Activated CD4-positive, CD25-positive, alpha-beta regulatory T cell (primary cell): ENCODE measurements at places on chromosomes 2 and 18.

DNA sequence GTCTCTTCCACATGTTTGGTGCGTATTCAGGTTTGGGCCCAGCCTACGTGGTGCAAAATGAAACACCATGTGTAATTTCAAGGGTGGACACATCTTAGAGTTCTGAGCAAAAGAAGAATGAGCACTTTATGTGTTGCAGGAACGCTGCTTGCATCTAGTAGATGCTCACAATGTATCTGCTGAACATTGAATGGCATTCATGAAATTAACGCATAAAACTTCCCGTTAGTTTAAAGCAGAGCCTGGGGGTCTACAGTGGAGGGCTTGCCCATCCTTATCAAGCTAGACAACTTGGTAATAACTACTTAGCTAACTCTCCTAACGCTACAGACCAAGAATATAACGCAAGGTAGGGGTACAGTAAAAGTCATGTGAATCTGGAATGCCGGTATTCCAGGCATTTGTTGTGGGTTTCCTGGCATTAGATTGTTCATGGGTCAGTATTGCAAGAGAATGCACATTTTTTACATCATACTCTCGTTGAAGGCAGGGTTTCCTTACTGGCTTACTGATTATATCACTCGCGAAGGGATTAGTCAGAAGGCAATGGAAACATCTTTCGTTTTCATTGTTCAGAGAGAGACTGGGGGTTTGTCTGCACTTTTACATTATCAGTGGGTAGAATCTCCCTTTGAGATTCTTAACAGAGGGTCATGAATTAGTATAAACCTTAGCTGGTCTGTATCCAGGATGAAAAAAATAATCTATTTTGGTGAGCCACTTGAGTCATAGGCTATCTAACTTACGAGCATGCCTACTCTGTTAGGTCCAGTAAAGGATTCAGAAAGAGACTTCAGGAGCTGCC, 229.5 kb upstream of the EPAS1 start:
- no peak for DNase-seq

GRCh38 chr2:176637486-176638166, 368.4 kb downstream of the MTX2 start:
- DNase-seq: no peak

DNA sequence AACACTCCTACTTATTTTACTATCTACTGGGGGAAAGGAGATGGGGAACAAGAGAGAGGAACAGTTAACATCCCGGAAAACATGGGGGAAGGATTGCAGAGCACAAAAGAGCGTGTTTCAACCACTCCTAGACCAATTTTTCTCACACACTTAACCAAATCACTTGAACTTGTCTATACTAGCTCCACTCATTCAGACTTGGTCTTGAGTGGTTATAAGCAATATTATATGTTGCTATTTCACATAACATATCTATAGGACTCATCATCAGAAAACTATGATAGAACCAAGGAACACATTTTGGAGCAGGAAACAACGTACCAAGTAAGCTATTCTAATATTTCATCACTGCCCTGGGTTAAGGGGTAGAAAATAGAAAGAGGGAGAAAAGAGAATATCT, 31.5 kb downstream of the SLC25A12 start:
- no peak for DNase-seq

- DNase-seq: no peak
Measured at GRCh38 chr18:21451851-21452250, 148.7 kb downstream of the ESCO1 start.

DNA sequence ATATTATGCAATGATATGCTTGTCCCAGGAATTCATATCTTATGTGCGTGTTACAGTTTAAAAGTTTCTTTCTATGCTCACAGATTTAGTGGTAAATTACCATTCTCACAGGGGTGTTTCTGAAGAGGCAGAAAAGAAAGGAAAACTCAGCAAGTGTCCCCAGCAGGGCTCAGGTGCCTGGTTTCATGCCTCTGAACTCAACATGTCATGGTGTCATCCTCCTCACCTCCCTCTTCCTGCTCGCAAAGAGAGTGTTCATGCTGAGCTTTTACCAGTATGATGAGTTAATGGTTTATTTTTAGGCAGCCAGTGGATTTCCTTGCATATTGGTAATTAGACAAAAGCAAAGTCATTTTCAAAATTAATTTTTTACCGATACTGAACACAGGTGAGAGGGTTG, 492.9 kb upstream of the ZEB2 start:
- no peak for DNase-seq

DNA sequence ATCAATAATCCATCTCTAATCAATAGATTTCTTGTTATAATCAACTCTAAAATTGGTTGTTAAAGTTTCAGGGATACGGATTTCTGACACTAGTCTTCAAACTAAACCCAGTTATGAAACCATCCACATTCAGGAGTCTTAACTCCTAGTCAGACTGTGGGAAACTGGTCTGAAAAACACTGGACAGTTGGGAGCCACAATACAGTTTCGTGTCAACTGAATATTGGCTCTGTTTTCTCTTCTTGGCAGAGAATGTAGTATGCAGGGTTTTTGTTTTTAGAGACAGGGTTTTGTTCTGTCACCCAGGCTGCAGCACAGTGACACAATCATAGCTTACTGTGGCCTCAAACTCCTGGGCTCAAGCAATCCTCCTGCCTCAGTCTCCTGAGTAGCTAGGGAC, 123.1 kb downstream of the RTTN start:
- DNase-seq: no peak

DNA sequence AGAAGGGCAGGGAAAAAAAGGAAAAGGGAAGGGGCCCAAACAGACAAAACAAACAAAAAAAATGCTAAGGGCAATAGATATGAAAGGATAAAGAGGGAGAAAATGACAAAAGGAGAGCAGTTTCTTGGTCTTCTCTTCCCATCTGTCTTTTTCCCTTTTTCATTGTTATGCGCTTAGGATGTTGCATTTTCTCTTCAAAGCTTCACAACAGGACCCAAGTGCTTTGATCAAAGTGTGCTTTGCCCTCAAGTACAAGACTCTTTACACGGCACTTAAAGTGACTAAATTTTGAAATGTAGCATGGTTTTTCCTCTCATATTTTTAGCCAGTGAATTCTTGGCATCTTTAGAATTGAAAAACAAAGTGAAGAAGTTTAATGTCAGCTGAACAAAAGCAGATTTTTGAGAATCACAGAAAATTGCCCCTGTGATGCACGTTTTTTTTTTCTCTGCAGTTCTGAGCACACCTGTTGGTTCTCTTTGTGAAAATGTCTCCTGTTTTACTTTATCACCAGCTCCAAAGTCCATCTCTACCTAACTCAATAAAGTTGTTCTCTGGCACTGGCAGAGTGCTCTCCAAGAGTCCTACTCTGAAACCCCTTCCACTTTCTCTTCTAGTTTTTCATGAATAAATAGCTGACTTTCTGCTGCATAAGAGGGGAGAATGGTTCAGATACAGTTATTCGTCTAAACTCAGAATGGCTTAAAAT, 126.6 kb downstream of the KCNH7 start:
- DNase-seq: no peak
